ENCODE measurements at places on chromosomes 12 and 14.

DNA sequence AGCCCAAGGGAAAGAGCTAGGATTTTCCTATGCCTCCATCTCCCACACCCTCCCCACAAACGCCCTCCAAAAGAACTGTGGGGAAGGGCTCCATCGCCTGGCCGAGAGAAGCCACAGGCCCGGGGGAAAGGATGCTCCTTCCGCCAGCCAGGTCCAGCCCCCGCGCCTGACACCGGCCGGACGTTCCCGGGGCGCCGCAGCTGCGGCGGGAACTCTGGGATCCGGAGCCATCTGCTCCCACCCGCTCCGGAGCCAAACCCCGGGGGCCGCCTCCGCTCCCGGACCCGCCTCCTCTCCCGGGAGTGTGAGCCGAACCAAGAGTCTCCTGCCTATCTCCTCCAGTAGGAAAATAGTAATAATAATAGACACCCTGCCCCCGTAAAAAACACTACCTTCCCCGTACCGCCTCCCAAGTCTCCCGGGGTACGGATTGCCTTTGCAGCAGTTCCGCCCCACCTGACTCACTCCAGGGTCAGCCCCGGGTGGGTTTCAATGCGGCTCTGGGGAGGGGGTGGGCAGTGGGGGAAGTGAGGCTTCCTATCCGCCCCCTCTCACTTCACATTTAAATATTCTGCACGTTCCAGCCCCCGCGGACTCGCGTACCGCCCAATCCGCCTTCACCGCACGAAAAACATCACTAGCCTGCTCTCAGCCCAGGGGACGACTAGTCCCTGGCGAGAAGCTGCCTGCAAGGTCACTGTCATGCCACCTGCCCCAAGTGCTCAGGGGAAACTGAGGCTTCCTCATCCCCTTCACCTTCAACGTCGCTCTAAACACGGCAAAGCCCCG is 2.4 kb downstream of the AGAP2 start:
- DNase-seq = peak; percentile 73

DNA sequence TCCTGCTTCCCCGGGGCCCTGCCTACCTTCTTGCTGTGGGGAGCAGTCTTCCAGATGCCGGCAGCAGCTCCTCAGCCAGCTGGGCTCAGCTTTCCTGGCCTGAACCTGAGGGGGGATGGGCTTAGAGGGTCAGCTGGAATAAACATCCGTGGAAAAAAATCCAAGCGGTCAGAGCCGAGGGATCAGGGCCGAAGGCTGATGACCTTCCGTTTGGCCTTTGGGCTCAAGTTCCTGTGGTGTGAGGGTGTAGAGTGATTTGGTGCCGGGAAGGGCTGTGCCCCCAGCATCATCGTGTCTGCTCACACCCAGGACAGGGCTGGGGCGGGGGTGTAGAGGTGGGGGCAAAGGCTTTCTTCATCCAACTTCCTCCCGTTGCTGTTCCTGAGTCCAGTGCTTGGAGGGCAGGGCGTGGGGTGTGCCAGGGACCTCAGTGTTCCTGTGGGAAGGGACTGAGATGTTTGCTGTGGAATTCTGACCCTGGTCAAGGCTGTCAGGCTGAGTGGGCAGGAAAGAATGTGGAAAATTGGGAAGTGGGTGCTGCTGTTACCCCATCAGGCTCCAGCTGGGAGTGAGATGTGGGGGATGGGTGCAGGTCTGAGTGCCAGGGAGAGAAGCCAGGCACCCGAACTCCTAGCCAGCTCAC is 2.6 kb downstream of the SMIM41 start:
- DNase-seq = no peak

- peak; percentile 88 for DNase-seq
These were observed 37.3 kb upstream of the ADGRD1 start for GRCh38 chr12:130916241-130916911.

DNA sequence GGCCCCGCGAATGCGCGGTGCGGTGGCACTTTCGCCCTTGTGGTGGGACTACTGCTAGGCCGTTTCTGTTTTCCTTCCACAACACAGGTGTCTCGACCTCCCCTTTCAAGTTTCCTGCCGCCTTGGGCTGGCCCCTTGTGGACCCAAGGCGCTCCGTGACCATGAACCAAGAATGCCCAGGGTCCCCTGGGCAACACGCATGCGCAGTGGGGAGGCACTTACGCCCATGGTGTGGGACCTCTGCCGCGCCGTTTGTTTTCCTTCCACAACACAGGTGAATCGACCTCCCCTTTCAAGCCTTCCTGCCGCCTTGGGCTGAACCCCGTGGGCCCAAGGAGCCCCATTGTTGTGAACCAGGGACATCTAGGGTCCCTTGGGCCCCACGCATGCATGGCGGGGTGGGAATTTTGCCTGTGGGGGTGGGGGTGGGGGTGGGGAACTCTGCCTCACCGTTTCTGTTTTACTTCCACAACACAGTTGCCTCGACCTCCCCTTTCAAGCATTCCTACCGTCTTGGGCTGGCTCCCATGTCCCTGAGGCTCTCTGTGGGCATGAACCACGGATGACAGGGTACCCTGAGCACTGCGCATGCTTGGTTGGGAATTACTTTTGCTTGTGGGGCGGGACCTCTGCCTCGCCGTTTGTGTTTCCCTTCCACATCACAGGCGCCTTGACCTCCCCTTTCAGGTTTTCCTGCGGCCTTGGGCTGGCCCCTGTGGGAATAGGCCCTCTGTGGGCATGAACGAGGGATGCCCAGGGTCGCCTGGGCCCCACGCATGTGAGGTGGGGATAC is 355.1 kb downstream of the ALG10 start:
- peak; percentile 12 for DNase-seq

- no peak for DNase-seq
These were observed 201.5 kb downstream of the FOXN3 start for GRCh38 chr14:89215531-89215930.

- peak; percentile 100 for DNase-seq
These were observed 67.8 kb downstream of the OTX2 start for GRCh38 chr14:56742391-56742878.

DNA sequence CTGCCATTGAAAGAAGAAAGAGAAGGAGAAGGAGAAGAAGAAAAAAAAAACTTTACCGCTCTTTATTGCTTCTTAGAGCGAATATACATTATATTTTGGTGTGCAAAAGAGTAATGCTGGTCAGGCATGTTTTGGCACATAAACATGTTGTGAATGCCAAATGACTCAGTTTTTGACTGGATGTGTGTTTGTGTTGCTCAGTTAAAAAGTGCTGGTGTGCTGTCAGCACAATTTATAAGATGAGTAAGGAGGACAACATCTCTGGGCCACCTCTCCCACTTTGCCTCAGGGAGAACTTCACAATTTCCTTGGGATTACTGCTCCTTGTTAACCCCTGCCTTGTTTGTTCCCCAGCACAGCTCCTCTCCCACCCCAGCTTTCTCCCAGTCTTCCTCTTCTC is 584.8 kb downstream of the ETNK1 start:
- no peak for DNase-seq

DNA sequence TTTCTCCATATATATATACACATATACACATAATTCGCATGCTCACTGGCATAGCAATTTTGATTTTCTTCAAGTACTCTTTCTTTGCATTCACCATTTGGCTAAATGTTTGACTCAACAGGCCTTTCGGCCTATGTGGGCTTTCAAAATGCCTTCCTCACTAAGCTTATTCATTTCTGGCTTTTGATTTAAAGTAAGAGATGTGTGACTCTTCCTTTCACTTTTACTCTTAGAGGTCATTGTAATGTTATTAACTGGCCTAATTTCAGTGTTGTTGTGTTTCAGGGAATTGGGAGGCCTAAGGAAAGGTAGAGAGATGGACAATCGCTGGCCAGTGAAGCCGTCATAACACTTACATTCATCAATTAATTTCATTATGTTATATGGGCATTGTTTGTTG is 14.5 kb upstream of the KLRD1 start:
- no peak for DNase-seq

- DNase-seq = no peak
These were observed 45.1 kb upstream of the MEG3 start for GRCh38 chr14:100780646-100781355.

- no peak for DNase-seq
These were observed 7.8 kb downstream of the TRAF3 start for GRCh38 chr14:102784892-102785594.

DNA sequence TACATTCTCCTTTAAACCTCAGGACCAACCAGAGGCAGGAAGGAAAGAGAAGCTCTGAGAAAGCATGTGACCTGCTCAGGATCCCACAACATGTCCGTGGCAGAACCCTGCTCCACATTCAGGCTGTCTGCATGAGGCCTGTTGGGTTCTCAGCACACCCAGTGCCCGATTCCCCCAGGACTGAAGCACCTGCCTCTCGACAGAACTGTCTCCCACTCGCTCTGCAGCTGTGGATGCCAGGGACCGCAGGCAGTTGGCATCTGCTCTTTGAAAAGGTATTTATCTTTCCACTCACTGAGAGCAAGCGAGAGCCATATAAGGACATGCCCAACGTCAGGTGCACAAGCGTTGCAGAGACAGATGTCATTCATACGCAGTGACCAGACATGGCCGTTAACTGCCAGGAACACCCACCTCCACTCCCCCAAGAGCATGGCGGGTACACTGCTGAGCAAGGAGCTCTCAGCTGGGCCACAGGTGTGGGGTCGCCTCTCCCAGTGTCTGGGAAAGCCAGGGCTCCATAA is 18.9 kb downstream of the PITPNM2 start:
- no peak for DNase-seq

All from NCI-H82 (cell line).